ENCODE measurements at places on chromosomes 3 and 15. TPM values are rescaled to one million over a fixed set of nuclear protein-coding genes. Genes with fewer than 3 reads are reported as not detected.

Gene MCF2L2
- total RNA-seq: 1.1 TPM

- no peaks in the 10 kb centered on the region for H3K36me3 ChIP-seq
- no peak overlapping the region for H3K4me3 ChIP-seq
- DNase-seq: no peak
- H3K27me3 ChIP-seq: no peaks in the 10 kb centered on the region
- peaks cover 13% of the 10 kb centered on the region for H3K4me1 ChIP-seq
These were observed 66.0 kb upstream of the SLC2A2 start for GRCh38 chr3:171092467-171092911.

DNA sequence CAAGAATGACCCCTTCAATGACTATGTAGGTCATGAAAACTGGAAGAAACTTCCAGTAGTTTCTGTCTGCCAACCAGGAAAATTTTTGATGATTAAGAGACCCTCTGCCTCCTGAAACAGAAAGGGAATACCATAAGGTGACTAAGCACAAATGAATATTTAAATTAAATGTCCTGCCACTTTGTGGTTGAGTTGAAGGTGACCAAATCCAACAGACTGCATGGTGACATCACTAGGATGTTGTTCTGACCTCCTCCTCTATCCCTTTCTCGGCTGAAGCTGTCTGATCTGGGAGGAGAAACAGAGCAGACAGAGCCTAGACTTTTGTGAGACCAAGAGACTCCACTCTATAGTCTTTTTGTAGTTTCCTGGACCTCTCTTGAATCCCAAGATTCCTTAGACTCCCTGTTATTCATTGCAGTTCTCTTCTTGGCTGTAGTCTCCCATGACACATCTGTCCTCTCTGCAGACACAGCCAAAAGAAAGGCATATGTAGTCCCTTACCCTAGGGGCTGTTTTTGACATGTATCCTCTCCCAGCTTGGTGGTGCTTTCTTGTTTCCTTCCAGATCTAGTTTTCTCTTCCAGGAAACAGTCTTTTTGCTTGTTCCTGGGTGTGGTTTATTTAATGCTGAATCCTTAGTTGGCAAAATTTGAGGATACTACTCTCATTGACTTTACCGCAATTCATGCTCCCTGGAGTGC, 55.2 kb upstream of the UBE3A start:
- no peaks in the 10 kb centered on the region for H3K36me3 ChIP-seq
- H3K4me1 ChIP-seq: no peaks in the 10 kb centered on the region
- no peak overlapping the region for H3K4me3 ChIP-seq
- H3K27ac ChIP-seq: no peak overlapping the region

DNA sequence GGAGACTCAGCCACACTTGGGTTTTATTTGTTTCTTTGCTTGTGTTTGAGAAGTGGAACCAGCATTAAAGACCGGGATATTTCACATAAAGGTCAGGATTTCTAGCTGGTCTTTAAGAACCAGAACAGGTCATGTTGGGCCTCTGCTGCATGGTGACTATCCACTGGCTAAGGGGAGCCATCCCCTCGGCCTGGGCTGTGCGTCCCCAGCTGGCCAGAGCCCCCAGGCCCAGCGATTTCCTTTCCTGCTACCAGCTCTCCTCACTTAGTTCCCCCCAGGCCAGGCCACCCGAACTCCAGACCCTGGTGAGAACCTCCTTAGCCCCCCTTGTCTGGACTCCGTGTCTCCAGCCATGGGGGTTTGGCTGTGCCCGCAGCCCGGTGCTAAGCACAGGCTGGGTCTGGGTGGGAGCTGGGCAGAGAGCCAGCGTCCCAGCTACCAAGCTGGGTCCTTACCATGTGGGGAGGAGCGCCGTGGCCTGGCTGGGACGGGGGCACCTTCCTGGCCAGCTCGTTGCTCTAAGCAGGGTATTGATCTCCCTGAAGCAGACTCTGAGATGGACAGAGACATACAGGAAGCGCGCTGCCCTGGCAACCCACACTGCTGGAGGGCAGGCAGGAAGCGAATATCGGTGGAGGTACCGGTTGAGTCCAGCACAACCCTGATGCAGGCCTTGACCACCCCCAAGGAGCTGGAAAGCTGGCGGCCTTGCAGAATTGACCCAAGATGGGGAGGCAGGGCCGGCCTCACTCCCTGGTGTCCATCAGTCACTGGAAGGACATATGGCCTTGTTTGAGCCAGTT, 49.4 kb downstream of the KLF15 start:
- no peak overlapping the region for H3K4me3 ChIP-seq
- H3K27me3 ChIP-seq: peaks cover 4% of the 10 kb centered on the region
- no peaks in the 10 kb centered on the region for H3K4me1 ChIP-seq
- DNase-seq: no peak
- no peaks in the 10 kb centered on the region for H3K36me3 ChIP-seq
- H3K27ac ChIP-seq: no peak overlapping the region

DNA sequence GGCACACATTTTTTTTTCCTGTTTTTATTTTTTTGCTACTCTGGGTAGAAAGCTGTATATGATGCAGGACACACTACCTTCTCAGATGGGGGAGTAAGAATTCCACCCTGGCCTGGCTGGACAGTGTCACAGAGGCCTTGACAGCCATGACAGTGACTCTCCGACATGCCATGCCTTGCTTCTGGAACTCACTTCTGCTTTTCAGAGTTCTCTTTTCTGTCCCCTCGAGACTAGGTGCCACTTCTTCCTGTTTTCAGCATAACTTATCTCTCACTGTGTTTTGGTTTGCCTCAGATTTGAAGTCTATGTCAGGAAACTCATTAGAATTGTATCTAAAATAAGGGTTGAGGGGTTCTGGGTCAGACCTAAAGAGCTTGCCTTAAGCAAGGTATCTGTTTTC, 69.1 kb upstream of the SEC13 start:
- H3K27ac ChIP-seq: no peak overlapping the region
- no peak overlapping the region for H3K4me3 ChIP-seq
- H3K4me1 ChIP-seq: no peaks in the 10 kb centered on the region

- no peak overlapping the region for H3K27ac ChIP-seq
- DNase-seq: no peak
- no peaks in the 10 kb centered on the region for H3K27me3 ChIP-seq
- H3K36me3 ChIP-seq: no peaks in the 10 kb centered on the region
These were observed 1220.6 kb upstream of the CADM2 start for GRCh38 chr3:83738202-83738601.

Measured in endothelial cell of umbilical vein (primary cell).